ENCODE measurements at places on chromosomes 2 and 18.

DNA sequence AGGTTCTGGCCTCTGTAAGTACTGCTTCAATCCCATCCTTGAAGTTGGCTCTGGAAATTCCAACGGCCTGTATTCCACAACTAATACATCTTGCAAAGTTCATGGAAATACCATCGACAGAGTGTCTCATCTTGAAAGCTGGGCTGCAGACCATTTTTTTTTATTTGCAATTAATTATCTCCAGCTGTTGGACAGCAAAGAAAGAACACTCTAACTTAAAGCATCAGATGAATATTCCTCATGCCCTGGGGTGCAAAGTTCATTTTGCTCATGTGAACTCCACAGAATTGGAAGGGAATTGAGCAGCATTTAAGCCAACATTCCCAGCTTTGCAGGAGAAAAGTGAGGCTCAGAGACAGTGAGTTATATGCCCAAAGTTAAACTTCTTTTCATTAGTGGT is 96.5 kb upstream of the PIEZO2 start:
- DNase-seq = no peak

DNA sequence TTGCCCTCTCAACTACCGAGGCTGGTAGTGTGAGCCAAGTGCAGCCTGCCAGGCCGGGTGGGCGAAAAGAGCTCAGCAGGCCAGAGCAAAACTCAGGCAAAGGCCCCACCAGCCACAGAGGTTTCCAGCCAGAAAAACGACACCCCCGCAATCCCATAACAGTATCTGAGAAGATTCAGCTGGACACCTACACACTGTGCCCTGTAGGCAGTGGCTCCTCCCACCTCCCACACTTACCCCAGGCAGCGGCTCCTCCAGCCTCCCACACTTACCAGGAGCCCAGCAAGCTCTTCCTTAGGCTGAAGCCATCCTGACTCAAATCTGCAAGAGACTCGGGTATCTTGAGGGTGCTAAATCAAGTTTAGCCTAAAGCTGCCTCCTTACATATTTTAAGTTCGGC is 15.6 kb upstream of the TMEM18 start:
- DNase-seq = no peak

GRCh38 chr2:140747090-140747489 is 1383.7 kb downstream of the LRP1B start:
- DNase-seq = no peak

GRCh38 chr2:74004212-74005182 is 19.8 kb downstream of the TET3 start:
- DNase-seq = no peak

DNA sequence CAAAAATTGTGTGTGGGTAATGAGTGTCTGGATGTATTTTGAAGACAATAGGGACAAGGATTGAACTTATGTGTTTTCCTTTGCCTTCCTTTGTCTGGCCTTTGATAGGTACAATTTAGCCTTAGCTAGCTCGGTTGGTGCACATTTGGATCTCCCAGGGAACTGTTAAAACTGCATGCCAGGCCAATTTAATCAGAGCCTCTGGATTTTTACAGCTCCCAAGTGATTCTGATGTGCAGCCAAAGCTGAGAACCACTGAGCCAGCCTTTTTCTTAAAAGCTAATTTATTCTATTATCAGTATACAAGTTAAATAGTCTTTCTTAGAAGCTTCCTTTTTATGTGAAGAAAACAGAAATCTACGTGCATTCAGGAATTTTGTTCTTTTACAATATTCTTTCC is 25.0 kb downstream of the PLEK start:
- no peak for DNase-seq

- no peak for DNase-seq
Observed at GRCh38 chr2:172586245-172586891, 30.5 kb downstream of the PDK1 start.

DNA sequence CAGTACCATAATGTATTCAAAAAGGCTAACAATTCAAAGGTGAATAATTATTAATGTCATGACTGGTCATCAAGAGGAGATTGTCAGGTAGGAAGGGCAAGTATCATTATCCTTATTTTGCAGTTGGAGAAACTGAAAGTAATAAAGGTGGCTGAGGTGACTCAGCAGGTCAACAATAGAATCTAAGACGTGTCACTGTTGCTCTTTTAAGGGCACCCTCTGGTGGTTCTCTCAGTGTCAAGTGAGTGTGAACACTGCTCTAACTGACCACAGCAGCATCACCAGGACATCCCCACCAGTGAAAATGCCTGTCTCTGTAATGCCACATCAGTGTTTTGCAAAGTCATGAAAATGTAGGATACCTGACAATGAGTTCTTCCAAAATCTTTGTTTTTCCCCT is 69.7 kb downstream of the DCC start:
- DNase-seq = peak; percentile 14

- no peak for DNase-seq
Observed at GRCh38 chr18:76785872-76786271, 36.5 kb upstream of the ZNF236 start.
